ENCODE measurements at places on chromosomes 7 and 10.

- DNase-seq: no peak
Measured at GRCh38 chr10:115942101-115942500, 330.9 kb downstream of the GFRA1 start.

DNA sequence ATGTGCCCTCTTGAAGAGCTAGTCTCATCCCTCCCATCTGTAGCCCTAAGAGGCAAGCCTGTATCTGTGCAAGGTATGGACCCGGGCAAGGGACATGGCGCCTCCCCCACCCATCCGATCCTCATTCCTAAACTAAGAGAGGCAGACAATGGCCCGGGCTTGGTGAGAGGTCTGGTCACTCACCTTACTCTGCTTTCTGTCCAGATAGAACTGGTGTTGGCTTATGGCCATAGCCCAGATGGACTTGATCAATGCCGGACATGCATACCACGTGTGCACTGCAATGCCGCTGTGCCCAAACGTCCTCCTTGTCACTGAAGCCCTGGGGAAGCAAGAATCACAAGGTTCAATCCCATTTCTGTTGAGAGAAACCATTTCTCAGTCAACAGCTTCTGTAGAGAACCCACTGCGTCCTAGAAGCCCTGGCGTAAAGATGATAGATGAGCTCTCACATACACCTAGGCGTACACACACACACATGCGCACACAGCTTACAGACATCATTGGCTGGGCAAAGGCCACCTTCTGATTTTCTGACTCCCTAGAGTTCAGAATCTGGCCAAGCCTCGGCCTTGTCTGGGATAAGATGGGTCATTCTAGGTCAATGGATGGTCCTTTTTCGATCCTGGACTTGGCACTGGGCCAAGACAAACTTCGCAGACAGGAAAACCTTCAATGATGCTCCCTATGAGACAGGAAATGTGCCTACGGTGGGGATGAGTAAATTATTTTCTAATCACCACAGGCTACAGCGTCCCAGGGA, 114.6 kb downstream of the PRPF18 start:
- no peak for DNase-seq

DNA sequence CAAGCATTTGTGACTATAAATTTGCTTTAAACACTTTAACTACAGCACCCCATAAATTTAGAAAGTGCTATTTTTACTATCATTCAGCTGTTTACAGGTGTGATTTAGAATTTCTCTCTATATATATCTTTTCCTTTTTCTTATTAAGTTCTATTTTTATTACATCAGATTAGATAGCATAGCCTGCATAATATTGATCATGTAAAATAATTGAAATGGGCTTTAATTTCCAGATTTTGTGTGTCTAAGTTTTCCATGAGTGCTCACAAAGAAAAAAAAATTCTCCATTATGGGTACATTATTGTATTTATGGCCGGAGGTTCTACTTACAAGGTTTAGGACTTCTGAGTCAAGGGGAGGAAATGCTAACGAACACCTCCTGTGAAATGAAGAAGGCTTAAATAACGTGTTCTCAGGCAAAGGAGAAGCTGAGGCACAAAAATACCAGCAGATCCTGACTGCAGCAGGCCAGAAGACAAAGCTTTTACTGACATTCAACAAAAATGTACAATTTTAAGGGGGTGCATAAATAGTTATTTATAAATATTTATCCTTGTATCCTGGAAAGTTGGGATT, 114.2 kb downstream of the RNF133 start:
- no peak for DNase-seq

DNA sequence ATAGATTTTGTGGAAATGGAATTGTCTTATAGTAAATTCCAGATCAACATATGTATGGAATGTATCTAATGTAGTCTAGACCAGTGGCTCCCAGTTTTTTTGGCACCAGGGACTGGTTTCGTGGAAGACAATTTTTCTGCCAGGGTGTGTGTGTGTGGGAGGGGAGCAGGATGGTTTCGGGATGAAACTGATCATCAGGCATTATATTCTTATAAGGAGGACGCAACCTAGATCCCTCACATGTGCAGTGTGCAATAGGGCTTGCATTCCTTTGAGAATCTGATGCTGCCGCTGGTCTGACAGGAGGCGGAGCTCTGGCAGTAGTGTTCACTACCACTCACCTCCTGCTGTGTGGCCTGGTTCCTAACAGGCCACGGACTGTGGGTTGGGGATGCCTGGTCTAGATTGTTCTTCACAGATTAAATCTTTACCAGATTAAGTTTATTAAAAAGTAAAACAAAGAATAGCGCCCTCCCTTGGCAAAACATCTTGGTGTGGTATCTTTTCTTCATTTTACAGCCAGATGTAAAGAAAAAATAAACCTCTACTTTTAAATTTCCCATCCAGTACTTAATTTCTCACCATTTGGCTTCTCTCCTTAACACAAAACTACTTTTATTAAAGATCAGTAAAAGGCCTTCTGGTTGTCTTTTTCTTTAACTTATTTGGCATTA, 48.4 kb downstream of the SEPTIN7 start:
- DNase-seq: no peak

- DNase-seq: no peak
Measured at GRCh38 chr10:113301342-113301984, 251.4 kb upstream of the HABP2 start.

- DNase-seq: no peak
Measured at GRCh38 chr10:58742141-58742540, 229.5 kb downstream of the BICC1 start.

DNA sequence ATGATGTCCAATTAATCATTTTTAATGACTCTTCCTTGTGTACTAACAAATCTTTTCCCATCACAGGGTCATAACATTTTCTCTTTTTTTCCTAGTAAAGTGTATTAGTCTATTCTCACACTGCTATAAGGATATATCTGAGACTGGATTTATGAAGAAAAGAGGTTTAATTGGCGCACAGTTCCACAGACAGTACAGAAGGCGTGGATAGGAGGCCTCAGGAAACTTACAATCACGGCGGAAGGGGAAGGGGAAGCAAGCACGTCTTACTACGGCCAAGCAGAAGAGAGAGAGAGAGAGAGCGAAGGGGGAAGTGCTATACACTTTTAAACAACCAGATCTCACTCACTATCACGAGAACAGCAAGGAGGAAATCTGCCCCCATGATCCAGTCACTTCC, 359.4 kb upstream of the NFE2L3 start:
- no peak for DNase-seq

GRCh38 chr7:133126422-133126821, 44.5 kb upstream of the CHCHD3 start:
- no peak for DNase-seq

DNA sequence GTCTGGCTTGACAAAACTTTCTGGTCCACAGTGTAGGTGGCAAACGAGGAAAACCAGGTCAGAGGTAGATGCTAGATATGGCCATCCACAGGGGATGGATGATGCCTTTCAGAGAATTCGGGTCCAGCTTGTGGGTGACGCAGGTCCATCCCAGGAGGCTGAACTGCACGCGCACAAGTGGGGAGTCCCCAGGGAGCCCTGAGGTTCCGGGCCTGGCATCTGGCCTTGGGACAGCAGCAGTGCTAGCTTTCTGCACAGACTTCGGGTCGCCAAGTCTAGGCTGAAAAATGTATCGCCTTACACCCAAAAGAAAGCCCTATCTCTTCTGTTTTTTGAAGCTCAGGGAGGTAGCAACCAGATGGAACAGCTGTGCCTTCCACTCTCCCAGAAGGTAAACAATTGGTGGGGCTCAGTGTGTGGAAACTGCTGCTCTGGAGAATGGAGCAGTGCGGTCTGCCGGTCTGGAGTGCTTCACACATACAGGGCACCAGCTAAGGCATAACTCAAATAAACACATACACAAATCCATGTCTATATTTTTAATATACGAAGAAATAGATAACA, 119.3 kb upstream of the ACBD5 start:
- no peak for DNase-seq

- no peak for DNase-seq
Measured at GRCh38 chr7:134690016-134690415, 43.4 kb downstream of the BPGM start.

DNA sequence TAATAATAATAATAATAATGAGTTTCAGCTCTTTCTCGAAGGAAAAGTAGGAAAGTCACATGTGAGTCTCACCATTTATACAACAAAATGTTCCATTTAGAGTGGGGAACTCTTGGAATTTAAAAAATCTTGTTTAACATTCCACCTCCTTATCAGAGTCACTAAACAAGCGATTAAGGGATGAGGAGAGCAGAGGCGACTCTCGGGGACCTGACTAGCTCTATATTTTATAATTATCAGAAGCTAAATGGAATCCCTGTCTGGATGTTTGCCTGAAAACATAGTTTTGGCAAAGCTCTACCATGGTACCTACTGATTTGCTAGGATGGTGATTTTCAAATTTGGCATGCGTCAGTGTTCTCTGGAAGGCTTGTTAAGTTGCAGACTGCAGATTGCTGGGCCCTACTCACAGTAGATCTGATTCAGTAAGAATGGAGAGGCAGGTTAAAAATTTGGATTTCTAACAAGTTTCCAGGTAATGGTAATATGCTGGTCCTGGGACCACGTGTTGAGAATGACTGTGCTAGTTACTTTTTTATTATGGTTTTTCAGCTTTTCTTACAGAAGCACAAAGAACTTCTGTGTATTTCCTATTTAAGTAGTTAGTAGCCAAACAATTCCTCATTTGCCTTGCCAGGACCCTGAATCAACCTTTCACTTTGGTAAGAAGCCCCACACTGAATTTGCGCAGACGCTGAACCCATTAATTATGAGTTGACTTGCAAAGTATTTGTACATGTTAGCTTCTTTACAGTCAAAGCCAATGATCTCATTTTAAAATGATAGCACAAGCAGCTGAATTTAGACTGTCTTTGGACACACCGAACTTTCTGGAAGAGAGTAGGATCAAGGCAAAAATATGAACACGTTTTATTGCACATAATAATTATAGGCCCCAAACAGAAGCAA, 39.5 kb downstream of the CPED1 start:
- no peak for DNase-seq

GRCh38 chr7:91351374-91351773, 87.1 kb downstream of the FZD1 start:
- DNase-seq: no peak

GRCh38 chr7:17444673-17445072, 146.2 kb downstream of the AHR start:
- DNase-seq: no peak

GRCh38 chr10:122861711-122862161, 16.1 kb upstream of the CUZD1 start:
- DNase-seq: no peak

GRCh38 chr7:50351267-50351666, 46.8 kb downstream of the IKZF1 start:
- no peak for DNase-seq

DNA sequence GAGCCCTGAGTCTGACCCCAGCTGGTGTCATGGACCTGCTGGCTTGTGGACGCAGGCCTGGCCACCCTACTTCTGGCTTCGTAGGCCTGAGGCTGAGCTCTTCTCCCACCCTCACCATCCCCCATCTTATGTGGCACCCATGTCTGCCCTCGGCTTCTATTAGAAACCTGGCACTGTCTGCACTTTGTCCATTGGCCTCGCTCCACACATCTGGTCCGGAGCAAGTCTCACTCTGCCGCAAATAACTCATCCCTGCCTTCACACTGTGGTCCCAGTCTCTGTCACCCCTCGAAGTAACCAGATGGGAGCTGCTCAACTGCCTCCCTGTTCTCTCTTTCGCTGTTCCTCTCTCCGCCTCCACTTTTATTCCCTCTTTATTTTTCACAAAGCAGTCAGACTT, 78.6 kb downstream of the TRRAP start:
- no peak for DNase-seq

DNA sequence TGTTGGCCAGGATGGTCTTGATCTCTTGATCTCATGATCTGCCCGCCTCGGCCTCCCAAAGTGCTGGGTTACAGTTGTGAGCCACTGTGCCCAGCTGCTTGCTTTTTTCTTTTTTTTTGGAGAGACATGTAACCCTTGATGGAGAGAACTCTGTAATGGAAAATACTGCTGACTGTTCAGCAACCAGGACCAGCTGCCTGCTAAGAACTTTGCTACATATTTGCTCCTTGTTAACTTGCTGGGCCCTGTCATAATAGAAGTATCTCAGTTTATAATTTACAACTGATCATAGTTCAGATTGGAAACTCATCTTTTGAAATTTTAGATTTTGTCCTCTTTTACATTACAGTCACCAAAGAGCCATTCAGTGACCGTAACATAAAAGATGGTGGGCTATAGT, 34.9 kb downstream of the TASOR2 start:
- DNase-seq: no peak

- DNase-seq: no peak
Measured at GRCh38 chr10:50997461-50997860, 76.8 kb upstream of the PRKG1 start.

- DNase-seq: no peak
Measured at GRCh38 chr7:96144260-96144526, 177.7 kb downstream of the SLC25A13 start.

- no peak for DNase-seq
Measured at GRCh38 chr7:146683439-146683838, 566.8 kb downstream of the CNTNAP2 start.

DNA sequence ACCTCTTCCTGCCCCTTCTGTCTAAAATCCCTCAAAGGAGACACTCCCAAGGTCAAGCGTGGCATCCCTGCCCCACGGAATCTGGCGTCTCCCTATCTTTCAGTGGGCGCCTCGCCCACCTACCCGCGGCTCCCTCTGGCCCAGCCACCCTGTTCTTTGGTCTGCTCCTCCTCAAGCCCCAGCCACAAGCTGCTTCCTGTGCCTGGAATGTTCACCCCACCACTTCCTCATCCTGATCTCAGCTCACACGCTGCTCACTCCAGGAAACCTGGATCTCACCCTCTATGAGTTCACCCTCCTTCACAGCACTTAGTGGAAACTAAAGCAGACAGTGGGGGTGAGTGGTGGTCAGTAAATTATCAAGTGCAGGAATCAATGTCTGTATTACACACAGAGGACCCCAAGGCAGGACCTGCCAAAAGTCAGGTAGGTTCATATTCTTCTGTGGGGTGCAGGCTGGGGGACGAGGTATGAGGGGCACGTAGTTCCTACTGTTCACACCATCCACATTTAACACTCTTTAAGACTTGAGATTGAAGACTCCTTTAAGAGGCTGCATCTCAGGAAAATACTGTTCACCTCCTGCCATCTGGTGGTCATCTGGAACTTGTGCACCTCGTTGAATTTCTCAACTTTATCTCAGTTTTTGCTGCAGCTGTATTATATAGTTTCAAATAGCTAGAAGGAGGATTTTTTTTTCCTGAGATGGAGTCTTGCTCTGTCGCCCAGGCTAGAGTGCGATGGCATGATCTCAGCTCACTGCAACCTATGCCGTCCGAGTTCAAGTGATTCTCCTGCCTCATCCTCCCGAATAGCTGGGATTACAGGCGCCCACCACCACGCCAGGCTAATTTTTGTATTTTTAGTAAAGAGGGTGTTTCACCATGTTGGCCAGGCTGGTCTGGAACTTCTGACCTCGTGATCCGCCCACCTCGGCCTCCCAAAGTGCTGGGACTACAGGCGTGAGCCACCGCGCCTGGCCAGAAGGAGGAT, 166.6 kb downstream of the ARHGAP21 start:
- no peak for DNase-seq

- no peak for DNase-seq
Measured at GRCh38 chr10:105288026-105288425, 646.9 kb downstream of the SORCS3 start.

- no peak for DNase-seq
Measured at GRCh38 chr10:19767876-19768275, 48.4 kb upstream of the PLXDC2 start.

GRCh38 chr10:34275626-34276130, 539.4 kb downstream of the PARD3 start:
- no peak for DNase-seq

- DNase-seq: no peak
Measured at GRCh38 chr10:12418725-12419261, 69.4 kb downstream of the CAMK1D start.

GRCh38 chr10:17106991-17107390, 22.6 kb downstream of the CUBN start:
- DNase-seq: no peak

- DNase-seq: no peak
Measured at GRCh38 chr7:113094517-113095249, 8.1 kb upstream of the GPR85 start.
